ENCODE measurements at places on chromosomes 12 and 14.

DNA sequence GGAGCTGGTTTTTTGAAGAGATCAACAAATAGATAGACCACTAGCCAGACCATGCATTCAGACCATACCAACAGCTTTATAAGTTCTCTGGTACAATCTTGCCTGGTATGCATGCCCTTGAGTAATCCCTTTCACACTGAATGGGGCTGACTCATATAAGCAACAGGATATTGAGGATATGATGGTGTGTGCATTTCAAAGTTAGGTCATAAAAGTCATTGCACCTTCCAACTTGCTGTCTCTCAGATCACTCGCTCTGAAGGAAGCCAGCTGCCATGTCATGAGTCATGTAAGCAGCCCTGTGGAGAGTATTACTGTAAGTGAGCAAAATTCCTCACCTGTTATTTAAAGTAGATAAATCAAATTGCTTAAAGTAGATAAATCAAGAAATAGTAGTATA is 45.0 kb upstream of the OR6J1 start:
- no peak for DNase-seq

DNA sequence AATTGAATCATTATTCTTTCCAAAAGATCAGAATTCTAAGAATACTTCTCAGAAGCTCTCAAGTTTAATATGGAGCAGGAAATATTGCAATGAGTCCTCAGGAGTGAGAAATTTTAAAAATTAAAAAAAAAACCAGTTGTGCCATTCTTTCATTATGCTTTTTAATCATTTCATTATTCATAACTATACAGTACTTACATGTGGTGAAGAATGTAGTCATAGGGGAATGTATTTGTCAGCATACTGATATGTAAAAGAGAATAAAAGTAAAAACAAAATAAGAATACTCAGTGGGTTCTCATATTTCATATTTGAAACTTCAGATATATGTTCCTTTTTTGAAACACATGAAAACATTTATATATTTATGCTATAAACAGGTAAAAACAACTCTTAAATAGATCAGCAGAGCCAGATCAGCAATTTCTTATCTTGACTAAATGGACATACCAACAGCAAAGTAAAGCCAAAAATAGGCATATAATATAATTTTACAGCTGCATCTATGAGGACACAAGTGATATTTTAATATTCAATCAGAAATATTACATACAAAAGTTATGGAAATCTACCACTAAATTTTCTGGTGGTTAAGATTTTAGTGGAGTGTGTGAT is 19.9 kb upstream of the MBIP start:
- no peak for DNase-seq

- DNase-seq = no peak
Observed at GRCh38 chr12:5756338-5756842, 188.7 kb downstream of the ANO2 start.

DNA sequence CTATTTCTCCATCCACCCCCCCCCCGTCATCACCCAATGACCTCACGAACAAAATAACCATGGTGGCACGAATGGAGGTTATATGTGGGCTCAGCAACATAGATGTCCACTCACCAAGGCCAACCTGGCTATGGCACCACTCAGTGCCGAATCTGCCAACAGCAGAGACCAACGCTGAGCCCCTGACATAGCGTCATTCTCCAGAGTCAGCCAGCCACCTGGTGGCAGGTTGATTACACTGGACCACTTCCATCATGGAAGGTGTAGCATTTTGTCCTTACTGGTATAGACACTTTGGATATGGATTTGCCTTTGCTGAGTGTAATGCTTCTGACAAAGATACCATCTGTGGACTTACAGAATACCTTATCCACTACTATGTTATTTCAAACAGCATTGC is 24.2 kb upstream of the DYRK2 start:
- no peak for DNase-seq

GRCh38 chr14:98498019-98498885 is 773.7 kb downstream of the BCL11B start:
- DNase-seq = no peak

GRCh38 chr12:57586128-57586527 is 4.9 kb upstream of the PIP4K2C start:
- DNase-seq = no peak

GRCh38 chr12:112987561-112987960 is 9.2 kb downstream of the OAS2 start:
- DNase-seq = no peak

DNA sequence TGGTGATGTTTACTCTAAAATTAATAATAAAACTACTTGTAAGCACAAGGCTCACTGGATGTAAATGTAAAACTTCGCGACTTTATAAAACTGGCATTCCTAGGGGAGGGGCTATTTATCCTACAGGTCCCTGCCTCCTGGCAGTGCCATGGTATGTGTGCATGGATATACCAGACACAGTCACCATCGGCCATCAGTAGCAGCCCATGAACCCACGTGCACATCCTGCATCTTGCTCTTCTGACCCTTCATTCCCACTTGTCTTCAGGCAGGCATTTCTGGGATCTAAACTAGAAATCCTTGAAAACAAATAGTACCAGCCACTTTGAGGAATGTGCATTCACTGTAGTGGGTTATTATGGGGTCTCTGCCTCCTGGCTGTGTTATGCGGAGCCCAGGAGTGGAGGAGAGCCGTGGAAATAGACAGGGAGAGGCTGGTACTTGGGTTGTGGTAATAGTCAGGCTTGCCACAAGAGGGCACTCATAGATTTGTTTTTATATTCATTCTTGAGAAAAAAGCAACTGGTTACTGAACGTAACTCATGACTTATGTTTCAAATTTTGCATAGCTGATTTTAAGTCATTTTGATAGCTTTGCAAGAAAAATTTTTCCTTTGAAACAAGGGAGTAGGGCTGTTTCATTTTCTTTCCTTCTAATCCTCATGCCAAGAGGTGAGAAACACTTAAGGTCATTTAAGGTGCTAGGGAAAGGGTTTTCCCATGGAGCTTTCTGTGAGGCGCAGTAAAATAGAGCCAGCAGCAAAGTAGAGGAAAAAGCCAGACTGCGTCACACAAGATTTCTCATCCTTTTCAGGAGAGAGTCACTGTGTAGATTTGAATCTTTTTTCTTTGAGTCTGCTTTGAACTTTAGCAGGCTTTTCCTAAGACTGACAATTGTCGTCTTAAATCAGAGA is 17.4 kb upstream of the GALNT16 start:
- DNase-seq = peak; percentile 55

DNA sequence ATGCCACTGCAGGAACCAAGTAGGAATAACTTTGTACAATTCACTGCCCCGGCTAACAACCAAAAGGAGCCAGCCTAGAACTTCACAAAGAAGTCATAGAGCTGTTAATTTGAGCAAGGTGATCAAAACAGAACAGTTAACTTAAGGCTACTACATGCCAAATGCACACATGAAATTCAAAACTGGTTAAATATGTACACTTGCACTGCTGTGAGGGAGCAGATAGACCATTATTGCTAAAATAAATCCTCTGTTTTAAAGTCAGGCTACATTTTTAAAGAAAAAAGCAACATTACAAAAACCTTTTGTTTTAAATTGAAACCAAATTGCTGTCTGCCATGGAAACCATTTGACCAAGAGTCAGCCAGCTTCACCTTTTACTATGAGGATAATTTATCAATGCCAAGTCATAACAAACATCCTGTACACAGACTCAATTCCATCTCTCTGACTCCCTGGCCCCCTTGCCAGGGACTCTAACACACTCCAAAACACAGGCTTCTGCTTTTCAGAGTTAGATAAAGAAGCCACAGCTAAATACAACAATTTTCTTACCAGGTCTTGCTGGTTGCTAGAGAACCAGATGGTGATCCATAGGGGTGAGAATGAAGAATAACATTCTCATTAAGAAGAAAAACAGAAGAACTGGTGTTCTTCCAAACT is 84.0 kb downstream of the LRP6 start:
- DNase-seq = no peak

- DNase-seq = no peak
Observed at GRCh38 chr14:59389936-59390335, 75.2 kb downstream of the GPR135 start.

DNA sequence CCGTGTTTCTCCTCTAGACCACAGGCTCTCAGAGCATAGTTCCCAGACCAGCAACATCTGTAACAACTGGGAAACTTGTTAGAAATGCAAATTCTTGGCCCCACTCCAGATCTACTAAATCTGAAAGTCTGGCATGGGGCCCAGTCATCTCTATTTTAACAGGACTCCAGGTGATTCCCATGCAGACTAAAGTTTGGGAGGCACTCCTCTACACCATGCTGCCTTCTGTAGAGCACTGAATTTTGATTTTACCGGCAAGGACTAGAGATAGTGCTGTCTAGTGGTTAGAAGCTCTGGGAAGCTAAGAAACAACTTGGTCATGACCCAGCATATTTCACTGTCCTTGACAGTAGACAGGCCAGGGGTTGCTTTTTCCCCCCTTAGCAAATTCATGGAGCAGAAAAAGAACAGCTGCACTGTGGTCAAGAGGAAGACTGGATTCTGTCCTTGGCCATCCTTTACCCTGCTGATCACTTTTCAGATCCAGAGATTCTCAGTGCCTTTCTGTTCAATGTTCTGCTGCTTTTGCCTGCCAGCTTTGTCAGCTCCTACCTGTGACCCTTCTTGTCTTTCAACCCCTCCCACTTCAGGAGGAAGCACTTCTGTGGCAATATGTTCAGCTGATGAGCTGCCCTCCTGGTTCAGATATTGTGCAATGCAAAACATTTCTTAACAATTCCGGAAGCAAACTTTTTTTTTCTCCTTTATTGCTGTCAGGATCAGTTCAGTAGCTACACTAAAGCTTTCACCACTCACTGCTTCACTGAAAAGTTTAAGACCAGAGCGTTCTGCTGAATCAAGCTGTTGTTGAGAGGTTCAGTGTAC is 133.8 kb upstream of the NUDT4 start:
- no peak for DNase-seq

- DNase-seq = no peak
Observed at GRCh38 chr14:93005838-93006237, 82.9 kb downstream of the CHGA start.

DNA sequence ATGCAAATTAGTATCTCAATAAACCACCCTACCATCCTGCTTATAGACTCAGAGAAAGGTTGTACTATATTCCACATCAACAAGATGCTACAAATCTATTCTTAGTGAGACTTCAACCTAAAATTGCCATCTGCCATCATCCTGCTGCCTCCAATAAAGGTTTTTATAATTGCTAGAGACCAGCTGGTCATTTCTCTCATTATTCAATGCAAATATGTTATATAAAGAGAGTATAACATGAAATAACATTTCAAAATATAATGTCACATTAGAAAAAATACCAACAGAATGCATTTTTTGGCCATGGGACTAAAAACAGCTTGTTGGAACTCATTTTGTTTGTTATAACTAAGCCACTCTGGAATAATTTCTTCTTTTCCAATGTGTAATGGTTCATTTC is 247.3 kb downstream of the LRIG3 start:
- DNase-seq = no peak

GRCh38 chr12:65596514-65597091 is 227.7 kb upstream of the HMGA2 start:
- DNase-seq = no peak

GRCh38 chr14:57413849-57414248 is 23.5 kb downstream of the NAA30 start:
- no peak for DNase-seq

GRCh38 chr12:105756961-105757360 is 381.8 kb downstream of the NUAK1 start:
- no peak for DNase-seq

DNA sequence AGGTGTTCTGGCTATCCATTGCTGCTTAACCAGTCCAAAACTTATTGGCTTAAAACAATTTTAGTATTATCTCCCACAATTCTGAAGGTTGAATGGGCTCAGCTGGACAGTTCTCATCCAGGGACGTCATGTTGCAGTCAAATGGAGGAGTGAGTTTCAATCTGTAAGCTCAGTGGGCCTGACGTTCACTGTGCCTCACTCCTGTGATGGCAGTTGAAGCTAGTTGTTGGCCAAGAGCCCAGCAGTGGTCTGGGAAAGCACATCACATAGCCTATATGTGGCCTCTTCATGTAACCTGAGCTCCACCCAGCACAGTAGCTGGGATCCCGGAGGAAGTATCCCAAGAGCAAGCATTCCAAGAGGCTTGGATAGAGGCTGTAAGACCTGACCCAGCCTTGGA is 40.6 kb upstream of the CDKN3 start:
- DNase-seq = no peak

DNA sequence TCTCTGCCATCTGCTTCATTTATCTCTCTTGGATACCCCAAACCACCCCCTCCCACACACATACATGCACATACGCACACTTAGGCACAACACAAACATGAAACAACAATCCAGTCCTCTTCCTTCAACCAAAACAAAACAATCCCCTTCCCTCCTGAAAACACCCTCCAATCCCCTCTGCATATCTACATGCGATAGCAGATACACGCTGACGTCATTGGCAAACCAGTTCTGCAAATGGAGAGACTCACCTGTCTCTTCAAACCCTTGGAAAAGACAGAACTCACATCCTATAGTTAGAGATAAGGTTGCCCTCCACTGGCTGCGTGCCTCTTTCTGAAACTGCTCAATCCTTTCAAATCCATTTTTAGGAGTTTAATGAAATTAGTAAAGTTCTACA is 37.2 kb upstream of the RMST start:
- DNase-seq = no peak

- DNase-seq = no peak
Observed at GRCh38 chr14:55771242-55771981, 191.4 kb downstream of the KTN1 start.

DNA sequence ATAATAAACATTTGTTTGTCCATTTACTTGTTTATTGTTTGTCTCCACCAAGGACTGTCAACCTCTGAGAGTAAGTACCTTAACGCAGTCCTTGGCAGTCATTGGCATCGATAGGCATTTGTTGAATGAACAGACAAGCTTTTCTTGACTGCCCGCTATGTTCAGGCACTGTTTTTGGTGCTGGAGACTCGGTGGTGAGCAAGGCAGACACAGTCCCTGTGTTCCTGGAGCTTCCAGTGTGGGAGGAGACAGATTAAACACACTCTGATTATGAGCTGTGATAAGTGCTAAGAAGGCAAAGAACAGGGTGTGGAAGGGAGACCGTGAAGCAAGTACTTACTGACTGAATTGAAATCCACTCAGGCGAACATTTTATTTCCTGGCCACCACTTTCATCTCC is 1.2 kb downstream of the ATP6V0A2 start:
- no peak for DNase-seq
